ENCODE measurements at places on chromosomes 11 and 22.

- no peak for DNase-seq
Observed at GRCh38 chr11:65645710-65646109, 7.8 kb downstream of the SIPA1 start.

DNA sequence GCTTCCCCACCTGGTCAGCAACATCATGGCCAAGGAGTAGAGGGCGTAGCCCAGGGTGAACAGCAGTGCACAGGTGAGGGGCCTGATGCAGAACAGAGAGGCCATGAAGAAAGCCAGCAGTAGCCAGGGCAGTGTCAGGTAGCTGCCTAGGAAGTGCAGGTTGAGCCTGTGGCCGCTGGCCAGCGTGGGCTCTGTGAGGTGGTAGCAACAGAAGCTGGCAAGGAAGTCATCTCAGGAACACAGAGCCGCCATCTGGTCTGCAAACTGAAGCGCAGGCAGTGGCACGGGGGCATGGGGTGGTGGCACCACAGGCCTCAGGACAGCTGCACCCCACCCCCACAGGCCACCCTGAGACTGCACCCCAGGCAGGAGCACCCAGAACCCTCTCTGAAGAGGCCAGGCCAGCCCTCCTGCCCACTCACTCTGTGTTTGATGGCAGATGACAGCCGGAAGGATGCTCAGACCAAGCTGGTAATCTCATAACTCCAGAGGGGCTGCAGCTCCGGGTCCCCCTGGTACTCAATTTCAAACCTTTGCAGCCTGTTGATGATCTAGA, 95.3 kb downstream of the MED15 start:
- no peak for DNase-seq

GRCh38 chr11:60240662-60241061, 2.3 kb downstream of the MS4A4E start:
- no peak for DNase-seq

GRCh38 chr22:21735200-21736083, at the start of gene YPEL1:
Gene YPEL1, minus strand, starts transcription at chr22:21735794. Its CDS starts 25,050 bp downstream, at chr22:21710744.
- peak; percentile 86 for DNase-seq

DNA sequence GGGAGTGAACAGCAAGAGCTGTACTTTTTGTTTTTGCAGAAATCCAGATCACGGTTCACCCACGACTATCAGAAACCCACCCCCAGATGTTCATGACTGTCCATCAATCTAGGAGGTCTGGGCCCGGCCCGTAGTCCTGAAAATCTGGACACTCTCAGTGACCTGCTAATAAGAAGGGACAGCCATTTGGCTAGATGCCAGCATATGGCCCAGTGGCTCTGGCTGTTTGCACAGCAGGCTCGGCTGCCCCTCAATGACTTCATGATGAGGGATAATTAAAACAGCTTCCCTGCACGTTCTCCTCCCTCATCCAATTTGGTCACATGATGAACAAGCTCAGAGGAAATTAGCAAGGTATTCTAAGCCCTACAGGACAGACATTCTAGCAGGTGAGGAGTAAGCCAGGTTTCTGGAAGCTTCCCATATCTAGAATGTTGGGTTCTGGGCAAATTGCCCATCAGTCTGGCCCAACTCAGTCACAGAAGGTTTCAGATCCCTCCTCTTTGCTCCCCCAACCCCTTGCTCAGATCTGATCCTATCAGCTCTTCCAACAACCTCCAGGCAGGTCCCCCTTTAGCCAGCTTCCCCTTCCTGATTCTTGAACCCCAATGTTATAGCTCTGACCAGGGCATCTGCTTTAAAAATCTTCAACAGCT, 397.3 kb downstream of the SHANK2 start:
- no peak for DNase-seq

DNA sequence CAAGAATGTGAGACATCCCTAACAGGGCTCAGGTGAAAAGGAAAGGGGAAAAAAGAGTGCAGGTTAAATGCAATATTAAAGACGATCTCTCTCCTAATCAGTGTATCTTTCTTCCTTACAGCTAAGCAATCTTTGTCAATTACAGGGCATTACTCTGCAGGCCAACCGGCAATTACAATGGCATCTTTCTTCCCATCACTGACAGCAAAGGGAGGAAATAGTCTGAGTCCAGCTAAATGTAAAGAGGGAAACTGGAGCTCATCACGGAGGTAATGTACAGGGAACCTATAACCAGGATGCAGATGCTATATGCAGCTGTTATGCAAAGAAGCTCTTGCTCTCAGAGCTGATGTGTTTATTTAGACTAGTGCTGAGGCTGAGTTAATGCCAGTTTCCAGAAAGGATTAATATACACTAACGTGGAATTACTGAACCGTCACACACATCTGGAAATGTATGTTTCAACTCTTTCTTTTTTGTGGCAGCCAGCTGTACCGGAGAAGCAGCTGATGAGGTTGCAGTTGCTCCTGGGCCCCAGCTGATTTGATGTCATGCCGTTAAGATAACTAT, 121.6 kb downstream of the KIRREL3 start:
- DNase-seq, result no peak

Measured in stimulated activated CD8-positive, alpha-beta memory T cell treated with anti-CD3 and anti-CD28 coated beads, Interleukin-7, amount 100 ng/mL, for 24 hours (primary cell).